Stomach (tissue), 19 donors: ENCODE measurements at places on chromosomes 6 and 20. TPM values are rescaled to one million over a fixed set of nuclear protein-coding genes. Genes with fewer than 3 reads are reported as not detected.

TRIM38 gene
- 4.1 TPM for polyA plus RNA-seq

PDYN gene
- not detected for polyA plus RNA-seq

NKX2-2 gene
- 1.4 TPM for polyA plus RNA-seq

DPPA5 gene
- not detected for polyA plus RNA-seq

CPNE5 gene
- 1.5 TPM for polyA plus RNA-seq

E2F1 gene
- polyA plus RNA-seq, result 8.1 TPM

FGD2 gene
- 2.7 TPM for polyA plus RNA-seq
